Right lobe of liver (tissue), 6 donors: ENCODE measurements at places on chromosomes 2 and 18.

DNA sequence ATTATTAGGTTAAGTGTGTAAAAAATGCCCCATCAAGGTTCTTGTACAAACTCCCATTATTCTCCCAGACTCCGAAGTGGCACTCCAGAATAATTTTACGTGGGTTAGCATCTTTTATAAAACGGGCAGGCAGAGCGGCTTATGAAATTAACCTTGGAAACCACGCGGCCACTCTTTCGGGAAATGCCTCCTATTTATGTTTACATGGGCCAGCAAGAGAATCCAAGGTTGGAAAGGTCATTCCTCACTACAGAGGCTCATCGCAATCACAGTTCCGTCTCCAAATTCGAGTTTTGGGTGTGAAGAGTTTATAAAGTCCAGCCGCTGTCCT is 1.2 kb upstream of the IMPA2 start:
- no peak for DNase-seq

- DNase-seq: no peak
Observed at GRCh38 chr2:148888986-148889385, 14.0 kb downstream of the KIF5C start.

GRCh38 chr2:129035992-129036391 is 717.3 kb upstream of the HS6ST1 start:
- DNase-seq: no peak

DNA sequence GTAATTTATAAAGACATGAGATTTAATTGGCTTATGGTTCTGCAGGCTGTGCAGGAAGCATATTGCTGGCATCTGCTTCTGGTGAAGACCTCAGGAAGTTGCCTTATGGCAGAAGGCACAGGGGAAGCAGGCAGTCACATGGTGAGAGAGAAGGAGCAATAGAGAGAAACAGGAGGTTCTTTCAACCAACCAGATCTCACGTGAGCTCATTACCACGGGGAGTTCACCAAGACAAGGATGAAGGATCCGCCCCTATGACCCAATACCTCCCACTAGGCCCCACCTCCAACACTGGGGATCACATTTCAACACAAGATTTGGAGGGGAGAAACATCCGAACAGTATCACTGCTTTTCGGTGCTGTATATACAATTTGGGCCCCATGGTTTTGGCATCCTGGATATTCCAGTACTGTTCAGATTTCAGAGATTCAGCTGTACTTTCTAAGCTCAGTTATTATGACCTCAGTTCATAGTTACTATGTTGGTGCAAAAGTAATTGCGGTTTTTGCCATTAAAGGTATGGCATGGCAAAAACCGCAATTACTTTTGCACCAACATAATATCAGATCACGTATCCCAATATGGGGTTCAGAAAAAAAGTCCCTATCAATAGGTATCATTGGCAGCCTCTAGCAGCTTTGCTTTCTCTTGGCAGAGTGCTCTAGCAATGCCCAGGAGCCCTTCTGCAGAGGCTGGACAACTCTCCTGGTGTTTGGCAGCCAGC is 189.6 kb upstream of the SIX3 start:
- DNase-seq: no peak

GRCh38 chr2:88054782-88055370 is 707 bp downstream of the KRCC1 start:
- no peak for DNase-seq

- no peak for DNase-seq
Observed at GRCh38 chr2:140436936-140437335, 1656.7 kb upstream of the NXPH2 start.

DNA sequence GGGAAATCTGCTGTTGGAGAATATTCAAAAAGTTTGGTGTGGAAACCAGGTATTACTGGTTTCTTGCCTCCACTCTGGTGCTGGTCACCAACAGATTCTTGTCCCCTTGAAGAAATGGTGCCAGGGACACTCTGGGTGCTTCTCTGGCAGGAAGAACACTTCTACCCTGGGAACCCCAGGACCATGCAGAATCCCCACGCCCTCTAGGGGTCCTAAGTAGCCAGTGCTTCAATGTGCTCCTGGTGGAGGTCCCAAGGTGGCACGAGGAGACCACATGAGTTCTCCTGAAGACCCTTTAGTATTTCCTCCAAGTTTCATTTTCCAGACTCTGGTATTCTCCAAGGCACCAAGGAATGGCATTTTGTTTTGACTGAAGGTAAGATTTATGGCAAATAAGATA is 380.6 kb downstream of the TSN start:
- no peak for DNase-seq

DNA sequence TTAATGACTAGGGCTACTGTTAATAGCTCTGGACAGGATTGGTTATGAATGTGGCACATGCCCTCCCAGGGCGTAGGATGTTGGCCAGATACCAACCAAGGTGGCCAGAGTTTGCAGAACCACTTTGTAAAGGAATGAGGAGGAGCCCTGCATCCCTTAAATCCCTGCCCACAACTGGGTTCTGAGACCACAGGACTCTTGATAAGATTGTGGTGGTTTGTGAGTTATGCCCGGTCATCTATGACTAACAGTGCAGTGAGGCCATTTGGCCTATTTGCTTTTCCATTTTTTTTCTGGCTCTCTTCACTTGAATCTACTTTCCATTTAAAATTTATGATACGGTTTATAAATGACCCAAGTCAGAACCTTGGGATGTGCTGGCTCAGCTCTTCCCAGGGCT is 294.5 kb downstream of the PRKCE start:
- no peak for DNase-seq

GRCh38 chr18:34158881-34159690 is 65.6 kb downstream of the NOL4 start:
- DNase-seq: peak; percentile 55

- DNase-seq: no peak
Observed at GRCh38 chr2:17969661-17970060, 91.2 kb downstream of the KCNS3 start.

DNA sequence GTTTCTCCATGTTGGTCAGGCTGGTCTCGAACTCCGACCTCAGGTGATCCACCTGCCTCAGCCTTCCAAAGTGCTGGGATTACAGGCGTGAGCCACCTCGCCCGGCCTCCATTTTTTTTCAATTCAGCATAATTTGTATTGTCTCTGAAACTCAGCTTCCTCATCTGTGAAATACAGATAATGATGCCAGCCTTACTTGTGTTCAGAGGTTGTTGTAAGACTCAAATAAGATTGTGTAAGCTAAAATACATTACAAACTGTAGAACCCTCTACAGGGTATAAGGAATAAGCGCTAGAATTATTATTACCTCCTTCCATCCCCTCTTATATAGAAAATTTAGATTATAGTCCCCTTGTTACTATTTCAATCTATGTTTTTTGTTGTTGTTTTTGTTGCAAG is 24.8 kb upstream of the STARD7 start:
- DNase-seq: no peak

- no peak for DNase-seq
Observed at GRCh38 chr2:139813340-139813739, 1033.2 kb upstream of the NXPH2 start.
